ENCODE measurements at places on chromosomes 4 and X.

DNA sequence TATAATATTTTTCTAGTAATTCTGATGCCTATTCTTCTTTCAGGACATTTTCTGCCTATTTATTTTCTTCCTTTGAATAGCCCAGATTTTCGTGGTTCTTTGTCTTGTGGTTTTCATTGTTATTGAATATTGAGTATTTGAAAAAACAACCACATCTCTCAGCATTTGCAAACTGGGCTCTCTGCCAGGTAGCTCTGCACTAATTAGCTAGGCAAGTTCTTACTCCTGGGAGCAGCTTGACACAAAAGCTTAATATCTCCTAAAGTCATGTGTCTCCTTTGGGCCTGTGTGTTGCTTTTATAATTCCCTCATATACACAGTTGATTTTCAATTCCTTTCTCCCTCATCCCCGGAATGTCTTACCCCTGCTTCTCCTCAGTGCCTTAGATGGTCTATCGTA, 413.5 kb upstream of the GRIA3 start:
- no peak for DNase-seq

DNA sequence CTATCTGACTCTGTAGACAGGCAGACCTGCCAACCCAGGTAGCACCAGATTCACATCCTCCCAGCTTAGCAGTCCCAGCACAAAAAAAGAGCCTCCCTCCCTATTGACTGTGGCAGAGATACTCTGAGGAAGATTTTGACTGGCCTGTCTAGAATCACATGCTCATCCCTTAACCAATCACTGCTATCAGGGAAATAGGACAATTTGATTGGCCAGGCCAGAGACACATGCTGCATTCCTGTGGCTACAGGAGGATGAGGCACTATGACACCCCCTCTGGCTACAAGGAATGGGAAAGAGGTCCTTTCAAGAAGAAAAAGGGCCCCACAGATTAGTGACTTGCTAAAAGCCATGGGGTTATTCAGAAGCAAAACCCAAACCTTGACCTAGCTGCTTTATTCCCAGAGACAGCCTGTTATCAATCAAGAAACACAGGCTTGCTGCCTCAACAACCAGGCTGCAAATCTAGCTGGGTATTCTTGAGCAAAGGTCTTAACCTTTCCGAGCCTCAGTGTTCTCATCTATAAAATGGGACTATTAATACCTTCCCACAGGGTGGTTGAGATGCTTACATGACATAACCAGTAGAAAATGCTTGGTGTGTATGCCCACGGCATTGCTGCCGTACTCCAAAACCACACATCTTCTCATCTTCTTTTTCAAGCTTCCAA, 147.6 kb downstream of the BCOR start:
- DNase-seq = no peak

- no peak for DNase-seq
Observed at GRCh38 chrX:12379671-12380070, 241.4 kb downstream of the FRMPD4 start.

DNA sequence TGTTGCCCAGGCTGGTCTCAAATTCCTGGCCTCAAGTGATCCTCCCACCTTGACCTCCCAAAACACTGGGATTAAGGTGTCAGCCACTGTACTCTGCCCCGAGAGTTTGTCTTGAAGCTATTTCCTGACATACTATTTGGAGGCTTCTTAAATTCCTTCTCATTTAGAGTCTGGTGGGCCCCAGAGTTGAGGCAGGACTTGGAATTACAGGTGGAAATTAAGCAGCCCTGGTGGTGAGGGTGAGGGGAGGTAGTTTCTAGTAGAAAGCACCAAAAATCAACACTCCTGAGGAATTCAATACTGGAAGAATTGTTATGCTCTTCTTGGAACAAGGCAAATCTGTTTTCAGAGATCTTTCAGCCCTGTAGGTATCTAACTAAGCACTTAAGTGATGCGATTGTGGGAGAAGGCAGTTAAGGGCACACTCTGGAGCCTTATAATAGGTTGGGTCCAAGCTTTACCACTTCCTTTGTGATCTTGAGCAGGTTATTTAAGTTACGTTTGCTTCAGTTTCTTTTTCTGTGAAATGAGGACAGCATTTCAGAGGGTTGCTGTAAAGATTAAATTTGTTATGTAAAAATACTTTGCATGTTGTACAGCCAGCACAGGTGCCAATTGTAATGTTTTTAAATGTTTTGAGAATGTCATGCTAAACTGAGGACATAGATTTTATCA, 200.7 kb downstream of the SOWAHB start:
- DNase-seq = no peak

- no peak for DNase-seq
Observed at GRCh38 chr4:5852523-5853202, 40.2 kb downstream of the CRMP1 start.

DNA sequence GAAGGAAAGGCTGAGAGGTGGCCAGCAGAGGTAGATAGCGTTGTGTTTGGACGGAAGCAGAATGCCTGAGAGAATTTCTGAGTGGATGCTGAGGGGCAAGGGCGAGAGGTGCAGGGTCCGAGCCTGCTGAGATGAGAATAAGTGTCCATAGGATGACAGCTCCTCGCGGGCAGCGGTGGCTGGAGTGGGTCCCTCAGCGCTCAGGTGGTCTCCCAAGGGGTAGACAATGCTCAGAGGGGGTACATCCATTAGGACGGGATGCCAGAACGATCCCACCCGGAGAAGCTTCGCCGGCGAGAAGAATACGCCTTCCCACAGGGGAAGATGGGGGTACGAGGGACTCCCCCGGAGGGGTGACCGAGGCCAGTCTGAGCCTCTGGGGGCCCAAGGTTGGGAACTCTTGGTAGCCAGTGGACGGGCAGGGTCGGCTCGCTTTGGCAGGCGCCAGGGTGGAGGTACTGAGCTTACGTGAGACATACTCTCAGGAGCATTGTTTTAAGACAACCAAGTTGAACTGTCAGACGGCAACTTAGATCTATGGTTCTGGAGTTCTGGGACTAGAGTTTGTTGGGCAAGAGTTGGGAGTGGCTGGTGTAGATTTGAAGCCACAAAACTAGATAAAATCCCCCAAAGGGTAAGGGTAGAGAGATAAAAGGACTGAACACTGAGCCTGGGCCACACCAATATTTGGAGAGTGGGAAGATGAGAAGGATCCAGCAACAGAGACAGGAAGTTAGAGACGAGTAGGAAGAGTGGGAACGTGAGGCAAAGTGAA, 15.8 kb downstream of the BRCC3 start:
- no peak for DNase-seq

- no peak for DNase-seq
Observed at GRCh38 chrX:68632491-68632890, 15.0 kb upstream of the STARD8 start.

- no peak for DNase-seq
Observed at GRCh38 chr4:132707955-132708354, 441.1 kb upstream of the PCDH10 start.

- no peak for DNase-seq
Observed at GRCh38 chrX:6777238-6778002, 242.5 kb upstream of the VCX3A start.

- no peak for DNase-seq
Observed at GRCh38 chrX:49659771-49660170, 36.0 kb downstream of the PAGE1 start.

GRCh38 chr4:5039800-5040199, 11.5 kb upstream of the STK32B start:
- no peak for DNase-seq

- DNase-seq = no peak
Observed at GRCh38 chr4:89660444-89661172, 176.4 kb downstream of the SNCA start.

- no peak for DNase-seq
Observed at GRCh38 chr4:185396724-185397385, at the start of gene ANKRD37. ANKRD37 (plus strand) TSS chr4:185396841; CDS start chr4:185396924, 83 bp downstream.

- DNase-seq = no peak
Observed at GRCh38 chrX:111170017-111170416, 74.0 kb downstream of the PAK3 start.

DNA sequence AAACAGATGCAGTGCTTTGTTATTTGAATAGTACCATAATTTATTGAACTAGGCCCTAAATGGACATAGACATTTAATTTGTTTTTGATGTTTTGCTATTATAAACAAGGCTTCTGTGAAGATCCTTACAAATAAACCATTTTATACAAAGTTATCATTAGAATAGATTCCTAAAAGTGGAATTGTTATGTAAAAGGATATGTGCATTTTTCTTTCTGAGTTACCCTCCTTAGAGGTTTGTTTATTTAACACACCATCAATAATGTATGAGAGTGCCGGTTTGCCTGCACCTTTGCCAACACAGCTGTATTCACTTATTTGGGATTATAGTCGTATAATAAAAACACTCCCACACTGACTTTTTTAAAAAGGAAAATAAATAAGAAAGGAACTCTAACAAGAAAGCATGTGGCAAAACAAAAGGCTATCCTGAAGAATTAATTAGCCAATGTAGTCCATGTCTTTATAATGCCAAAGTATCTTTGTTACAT, 84.8 kb downstream of the PAK3 start:
- no peak for DNase-seq

GRCh38 chr4:102308032-102308799, 37.1 kb downstream of the SLC39A8 start:
- DNase-seq = no peak

DNA sequence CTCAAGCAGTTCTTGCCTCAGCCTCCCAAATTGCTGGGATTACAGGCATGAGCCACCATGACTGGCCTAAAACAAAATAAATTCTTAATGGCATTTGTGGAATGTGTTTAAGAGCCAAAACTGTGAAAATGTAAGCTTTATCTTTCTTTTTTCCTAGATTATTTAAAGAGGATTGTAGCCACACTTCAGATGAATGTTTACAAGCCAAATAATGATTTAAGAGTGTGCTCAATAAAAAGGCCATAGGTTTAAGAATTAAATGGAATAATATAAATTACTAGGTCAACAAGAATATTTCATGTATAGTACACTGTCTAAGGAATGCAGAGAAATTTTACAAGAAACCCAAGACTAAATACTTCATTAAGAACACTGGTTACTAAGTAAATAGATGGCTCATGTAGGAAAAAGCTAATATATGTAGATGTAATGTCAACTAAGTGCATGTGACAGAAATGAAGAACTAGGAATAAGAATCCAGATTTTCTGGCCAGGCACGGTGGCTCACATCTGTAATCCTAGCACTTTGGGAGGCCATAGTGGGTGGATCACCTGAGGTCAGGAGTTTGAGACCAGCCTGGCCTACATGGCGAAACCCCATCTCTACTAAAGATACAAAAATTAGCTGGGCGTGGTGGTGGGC, 21.3 kb upstream of the UGDH start:
- no peak for DNase-seq

DNA sequence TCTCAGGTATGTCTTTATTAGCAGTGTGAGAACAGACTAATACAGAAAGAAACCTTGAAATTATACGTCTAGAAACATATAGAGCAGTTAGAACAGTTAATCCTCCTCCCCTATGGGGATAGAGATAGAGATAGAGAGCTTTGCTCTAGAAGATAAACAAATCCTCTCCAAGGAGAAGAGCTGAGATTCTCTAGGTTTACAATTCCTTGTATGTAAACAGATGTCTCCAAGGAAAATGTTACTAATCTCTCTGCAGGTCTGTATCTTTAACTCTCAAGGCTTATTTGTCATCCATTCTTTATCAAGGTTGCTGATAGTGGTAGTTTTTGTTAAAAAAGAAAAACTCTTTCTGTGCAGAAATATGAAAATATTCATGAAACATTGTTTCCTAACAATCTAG, 282.1 kb upstream of the GIMD1 start:
- DNase-seq = no peak

DNA sequence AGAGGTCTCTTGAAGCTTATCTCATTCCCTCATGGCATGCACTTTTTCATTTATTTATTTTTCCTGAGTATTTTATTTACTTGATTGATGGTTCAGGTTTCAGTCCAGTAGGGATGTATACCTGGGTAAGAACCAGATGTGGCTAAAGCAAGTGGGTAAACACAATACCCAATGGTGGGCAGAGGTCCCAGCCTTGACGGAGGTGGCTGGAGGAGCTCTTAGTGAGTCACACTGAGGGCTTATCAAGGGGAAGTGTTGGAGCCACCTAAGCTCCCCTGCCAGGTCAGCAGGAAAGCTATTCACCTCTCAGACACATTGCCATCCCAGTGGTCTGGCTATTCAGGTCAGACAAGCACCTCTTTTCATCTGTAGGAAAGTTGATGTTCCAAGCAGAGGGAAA, 236.2 kb upstream of the MAGEB16 start:
- no peak for DNase-seq

GRCh38 chrX:53340852-53341645, 59.7 kb upstream of the IQSEC2 start:
- no peak for DNase-seq

GRCh38 chrX:148500423-148501385, at the start of gene AFF2:
AFF2 (plus strand) TSS chrX:148500617; CDS start chrX:148501098, 481 bp downstream.
- DNase-seq = no peak

DNA sequence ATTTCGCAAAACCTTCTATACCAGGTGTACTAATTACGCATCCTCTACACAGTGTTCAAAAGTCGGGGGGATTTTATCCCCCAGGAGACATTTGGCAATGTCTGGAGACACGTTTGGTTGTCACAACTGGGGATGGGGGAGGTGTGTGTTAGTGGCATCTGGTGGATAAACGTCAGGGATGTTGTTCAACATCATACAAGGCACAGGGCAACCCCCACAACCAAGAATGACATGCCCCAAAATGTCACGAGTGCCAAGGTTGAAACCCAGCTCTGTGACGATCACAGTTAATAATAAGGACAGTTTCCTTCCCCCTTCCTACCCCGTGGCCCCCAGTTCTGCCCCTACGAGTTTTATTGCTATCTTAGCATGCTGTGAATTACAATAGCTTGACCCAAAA, 15.9 kb upstream of the SEL1L3 start:
- no peak for DNase-seq

- no peak for DNase-seq
Observed at GRCh38 chr4:15238720-15239119, 189.1 kb upstream of the C1QTNF7 start.

GRCh38 chr4:85967872-85968271, 392.0 kb downstream of the MAPK10 start:
- no peak for DNase-seq

- no peak for DNase-seq
Observed at GRCh38 chr4:95439071-95439470, 109.7 kb downstream of the UNC5C start.

DNA sequence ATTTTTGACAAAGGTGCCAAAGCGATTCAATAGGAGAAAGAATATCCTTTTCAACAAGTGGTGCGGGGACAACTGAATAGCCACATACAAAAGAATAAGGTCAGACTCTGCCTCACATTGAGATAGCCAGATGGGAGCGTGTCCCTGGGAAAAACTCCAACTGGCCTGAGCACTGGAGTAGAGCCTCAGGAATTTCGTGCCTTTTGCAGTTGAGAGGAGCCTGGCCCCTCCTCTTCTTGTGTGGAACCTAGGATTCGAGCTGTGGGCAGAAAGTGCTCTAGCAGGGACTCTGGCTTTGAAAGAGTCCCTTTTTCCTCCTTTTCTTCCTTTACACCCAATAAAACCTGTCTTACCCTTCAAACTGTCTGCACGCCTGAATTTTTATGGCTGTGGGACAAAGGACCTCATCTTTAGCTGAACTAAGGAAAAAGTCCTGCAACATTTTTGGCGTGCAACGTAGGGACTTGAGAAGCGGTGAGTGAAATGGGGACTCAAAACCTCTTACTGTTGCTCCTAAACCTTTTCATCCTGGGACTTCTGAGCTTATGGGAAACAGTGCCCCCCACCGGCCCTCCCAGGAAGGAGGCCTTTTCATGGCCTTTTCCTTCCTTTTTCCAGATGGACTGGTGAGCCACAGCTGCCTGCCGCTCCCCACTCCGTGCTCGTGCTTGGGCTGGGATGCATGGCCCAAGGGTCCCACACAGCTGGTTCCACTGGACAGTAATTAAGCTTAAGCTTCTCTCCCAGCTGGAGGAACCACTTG, 68.6 kb downstream of the BMP15 start:
- DNase-seq = no peak

GRCh38 chr4:145295547-145295946, 115.2 kb upstream of the OTUD4 start:
- DNase-seq = no peak

GRCh38 chr4:829761-830600, 4.1 kb upstream of the CPLX1 start:
- DNase-seq = no peak
